ENCODE measurements at places on chromosomes 1 and 21.

- H3K27me3 ChIP-seq = peaks cover 12% of the 10 kb centered on the region
- peak; percentile 10 for DNase-seq
- H3K27ac ChIP-seq = no peak overlapping the region
- no peak overlapping the region for H3K4me3 ChIP-seq
- H3K36me3 ChIP-seq = no peaks in the 10 kb centered on the region
These were observed 9.9 kb upstream of the COG2 start for GRCh38 chr1:230632273-230632873.

- no peak overlapping the region for H3K4me3 ChIP-seq
- H3K4me1 ChIP-seq = no peaks in the 10 kb centered on the region
- DNase-seq = no peak
- peaks cover 6% of the 10 kb centered on the region for H3K27me3 ChIP-seq
- no peaks in the 10 kb centered on the region for H3K36me3 ChIP-seq
These were observed 40.6 kb downstream of the KIF26B start for GRCh38 chr1:245195398-245195797.

DNA sequence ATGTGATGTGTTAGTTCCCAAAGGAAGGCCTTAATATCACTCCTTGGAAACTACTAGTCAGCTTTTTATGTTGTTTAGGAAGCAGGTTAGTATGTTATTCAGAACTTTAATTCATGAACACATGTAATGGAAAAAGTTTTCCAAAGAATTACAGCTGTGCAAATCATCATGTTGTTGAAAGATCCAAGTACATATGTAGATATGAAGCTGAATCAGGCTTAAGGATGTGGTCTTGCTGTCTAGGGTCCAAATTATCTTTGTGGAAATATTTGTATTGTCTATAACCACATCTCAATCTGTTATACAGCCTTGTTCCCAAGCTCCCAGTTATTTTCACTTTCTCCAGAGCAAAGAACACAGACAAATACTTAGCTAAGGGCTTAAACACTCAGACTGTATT, 231.6 kb downstream of the TPR start:
- peaks cover 3% of the 10 kb centered on the region for H3K27me3 ChIP-seq
- H3K4me3 ChIP-seq = no peak overlapping the region
- H3K36me3 ChIP-seq = no peaks in the 10 kb centered on the region
- no peak for DNase-seq
- H3K4me1 ChIP-seq = no peaks in the 10 kb centered on the region
- no peak overlapping the region for H3K27ac ChIP-seq

GRCh38 chr21:46246345-46246744, 17.8 kb upstream of the LSS start:
- H3K4me1 ChIP-seq = peaks cover 14% of the 10 kb centered on the region
- no peaks in the 10 kb centered on the region for H3K27me3 ChIP-seq
- no peak overlapping the region for H3K27ac ChIP-seq
- H3K36me3 ChIP-seq = peaks cover 55% of the 10 kb centered on the region
- DNase-seq = no peak
- no peak overlapping the region for H3K4me3 ChIP-seq

DNA sequence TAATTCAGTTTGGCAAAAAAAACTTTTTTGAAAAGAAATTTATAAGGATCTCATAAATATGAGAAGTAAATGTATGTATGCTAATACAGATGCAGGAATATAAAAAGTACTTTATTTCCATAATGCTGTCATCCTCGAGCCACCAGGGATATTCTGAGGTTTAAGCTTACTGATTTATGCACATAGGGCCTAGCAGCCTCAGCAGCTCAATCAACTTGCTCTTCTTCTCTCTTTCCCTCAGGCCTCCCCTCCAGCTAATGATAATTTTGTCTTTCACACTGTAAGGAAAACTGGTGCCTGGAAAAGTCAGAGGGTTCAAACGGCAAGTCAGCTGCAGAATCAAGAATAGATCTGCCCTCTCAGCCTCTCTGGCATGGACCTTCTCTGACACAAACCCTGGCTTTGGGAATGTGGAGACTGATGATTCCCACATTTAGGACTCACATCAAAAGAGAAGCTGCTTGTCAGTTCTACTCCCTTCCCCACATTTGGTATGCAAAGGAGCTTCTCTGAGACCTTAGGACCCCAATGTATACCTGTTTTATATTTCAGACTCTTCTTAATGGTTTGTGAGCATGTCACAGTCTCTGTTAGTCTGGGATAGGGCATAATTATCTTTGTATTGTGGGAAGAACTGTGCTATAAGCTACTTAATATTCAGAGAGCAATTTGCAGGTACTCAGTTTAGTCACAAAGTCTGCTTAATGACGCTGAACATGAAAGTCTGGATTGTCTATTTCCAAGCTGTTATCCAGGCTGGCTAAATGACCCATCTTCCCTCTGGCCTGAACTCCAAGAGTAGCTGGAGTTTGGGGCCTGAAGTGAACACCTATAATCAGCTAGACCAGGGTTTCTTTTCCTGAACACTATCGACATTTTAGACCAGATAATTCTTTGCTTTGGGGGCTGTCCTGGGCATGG, 52.1 kb upstream of the DIPK1A start:
- H3K4me1 ChIP-seq = peaks cover 20% of the 10 kb centered on the region
- H3K27ac ChIP-seq = no peak overlapping the region
- H3K27me3 ChIP-seq = peaks cover 8% of the 10 kb centered on the region
- H3K4me3 ChIP-seq = no peak overlapping the region
- H3K36me3 ChIP-seq = no peaks in the 10 kb centered on the region

DNA sequence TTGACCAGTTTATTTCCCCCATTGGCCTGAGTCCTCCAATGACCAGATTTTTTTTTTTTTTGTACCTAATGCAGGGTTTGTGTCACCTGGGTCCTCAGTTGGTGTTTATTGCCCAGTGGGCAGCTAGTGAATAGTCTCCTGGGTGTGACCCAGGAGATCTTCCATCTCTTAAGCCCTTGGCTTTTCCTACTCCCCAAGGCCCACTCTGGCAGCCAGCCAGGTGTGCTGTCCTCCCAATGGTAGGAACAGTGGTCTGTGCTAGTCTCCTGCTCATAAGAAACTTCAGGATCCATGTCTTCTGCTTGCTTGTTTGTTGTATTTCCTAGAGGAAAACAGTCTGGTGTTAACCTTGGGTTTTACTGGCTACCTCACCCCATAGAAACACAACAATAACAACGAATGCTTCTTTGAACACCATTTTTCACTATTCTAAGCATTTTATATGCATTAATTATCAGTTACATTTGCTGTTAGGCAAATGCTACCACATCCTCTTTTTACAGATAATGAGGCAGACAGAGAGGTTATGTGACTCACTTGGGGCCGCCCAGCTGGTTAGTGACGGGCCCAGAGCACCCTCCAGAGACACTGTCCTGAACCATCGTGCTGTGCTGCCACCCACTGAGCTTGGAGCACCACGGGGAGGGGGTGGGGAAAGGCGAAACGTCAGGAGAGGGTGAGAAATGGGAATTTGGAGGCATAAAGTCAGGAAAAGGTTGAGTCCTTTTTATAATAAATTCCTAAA, 107.5 kb downstream of the HIVEP3 start:
- DNase-seq = peak; percentile 30
- H3K27ac ChIP-seq = peak overlapping the region; percentile 7
- peaks cover 59% of the 10 kb centered on the region for H3K4me1 ChIP-seq
- H3K36me3 ChIP-seq = no peaks in the 10 kb centered on the region
- no peak overlapping the region for H3K4me3 ChIP-seq
- H3K27me3 ChIP-seq = no peaks in the 10 kb centered on the region

Data from activated CD4-positive, alpha-beta T cell treated with anti-CD3 and anti-CD28 coated beads, Interleukin-2, amount 10 ng/mL, durations not matched to agents 7 days and 5 days (primary cell).